ENCODE measurements at places on chromosomes 13 and 19. TPM values are rescaled to one million over a fixed set of nuclear protein-coding genes. Genes with fewer than 3 reads are reported as not detected.

The SIGLEC12 gene
- total RNA-seq, result not detected

The HOMER3 gene
- total RNA-seq, result 160 TPM

- no peak for DNase-seq
Observed at GRCh38 chr13:44210525-44210924, 163.1 kb upstream of the SERP2 start.

GRCh38 chr13:55302568-55302967, 1838.2 kb upstream of the PRR20A start:
- DNase-seq, result no peak

GRCh38 chr19:38648769-38649304, 1.4 kb downstream of the ACTN4 start:
- no peak for DNase-seq

- DNase-seq, result no peak
Observed at GRCh38 chr19:11279505-11280236, 16.3 kb upstream of the TSPAN16 start.

DNA sequence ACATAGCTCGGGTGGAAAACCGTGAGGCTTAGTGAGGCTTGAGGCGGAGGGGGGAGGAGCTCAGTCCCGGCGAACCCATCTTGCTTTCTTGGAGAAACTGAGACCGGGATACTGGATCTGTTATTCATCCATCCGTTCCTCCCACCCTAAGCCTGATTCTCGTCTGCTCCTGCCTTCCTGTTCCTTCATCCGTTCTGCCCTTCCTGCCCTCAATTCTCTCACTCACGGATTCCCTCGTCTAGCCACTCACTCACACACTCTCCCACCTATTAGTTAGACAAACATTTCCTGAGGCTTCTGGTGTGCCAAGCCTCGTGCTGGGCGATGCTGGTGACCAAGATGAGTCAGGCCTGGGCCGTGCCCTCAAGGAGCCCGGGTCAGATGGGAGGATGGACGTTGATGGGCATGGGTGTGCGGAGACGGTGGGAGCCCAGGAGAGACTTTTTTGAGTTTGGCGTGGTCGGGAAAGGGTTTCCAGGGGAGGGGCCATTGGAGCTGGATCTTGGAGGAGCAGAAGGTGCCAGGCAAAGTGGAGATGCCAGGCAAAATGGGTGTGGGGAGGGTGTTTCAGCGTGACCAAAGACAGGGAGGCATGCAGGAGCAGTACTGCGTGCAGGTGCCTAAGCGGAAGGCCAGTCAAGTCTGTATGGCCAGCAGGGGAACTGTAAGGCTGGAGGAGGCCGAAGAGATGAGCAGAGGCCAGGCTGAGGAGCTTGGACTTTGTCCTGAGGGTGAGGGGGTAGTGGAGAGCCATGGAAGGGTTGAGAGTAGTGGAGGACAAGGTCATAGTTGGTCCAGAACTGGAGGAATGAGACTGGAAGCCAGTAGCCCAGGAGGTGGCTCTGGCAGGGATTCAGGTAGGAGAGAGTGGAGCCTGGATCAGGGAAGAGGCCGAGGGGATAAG, 7.4 kb upstream of the CNFN start:
- DNase-seq, result no peak

GRCh38 chr13:29284726-29285125, 310.8 kb downstream of the SLC7A1 start:
- DNase-seq, result no peak

- DNase-seq, result no peak
Observed at GRCh38 chr19:23222998-23223652, 27.1 kb downstream of the ZNF724 start.

DNA sequence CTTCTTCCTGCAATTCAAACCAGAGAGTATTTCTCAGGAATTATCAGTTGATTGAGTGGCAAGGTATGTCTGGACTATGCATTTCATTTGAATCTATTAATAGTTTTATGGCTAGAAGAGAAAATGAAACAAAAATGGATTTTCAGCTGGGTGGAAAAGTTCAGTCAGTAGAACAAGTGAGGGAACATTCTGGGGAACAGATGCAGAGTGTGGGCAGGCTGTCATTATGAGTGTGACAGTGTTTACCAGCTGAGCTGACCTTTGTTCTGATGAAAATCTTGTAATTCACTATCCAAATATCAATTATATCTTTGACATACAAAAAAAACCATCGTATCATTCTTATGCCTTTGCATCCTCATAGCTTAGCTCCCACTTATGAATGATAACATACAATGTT, 2.6 kb upstream of the CLC start:
- no peak for DNase-seq

- DNase-seq, result no peak
Observed at GRCh38 chr19:43781630-43782310, 997 bp upstream of the KCNN4 start.

Data from foreskin keratinocyte (primary cell).